K562 (cell line): ENCODE measurements at places on chromosomes 5 and 9. TPM values are rescaled to one million over a fixed set of nuclear protein-coding genes. Genes with fewer than 3 reads are reported as not detected.

The CDKN2A gene
- not detected in 2 replicates for total RNA-seq

- H3K27ac ChIP-seq = no peak overlapping the region
- no peaks in the 10 kb centered on the region for H3K27me3 ChIP-seq
- DNase-seq = no peak
- H3K4me1 ChIP-seq = peaks cover 15% of the 10 kb centered on the region
Measured at GRCh38 chr5:112918679-112919078, 3.3 kb downstream of the REEP5 start.

DNA sequence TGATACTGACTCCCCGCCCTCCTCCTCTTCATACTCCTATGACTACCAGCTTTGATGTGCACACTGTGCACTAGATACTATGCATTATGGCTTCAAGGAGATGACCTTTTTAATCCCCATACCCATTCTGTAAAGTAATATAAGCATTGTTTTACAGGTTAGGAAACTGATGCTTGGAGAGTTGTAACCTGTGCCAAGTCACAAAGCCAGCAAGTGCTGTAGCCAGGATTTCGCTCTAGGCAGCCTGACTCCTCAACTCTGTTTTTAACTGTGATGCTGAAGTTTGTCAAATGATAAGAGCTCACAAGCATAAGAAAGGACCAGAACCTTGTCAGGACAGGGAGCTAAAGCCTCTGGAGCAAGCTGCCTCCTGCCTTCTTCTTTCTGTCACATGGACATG is 461.3 kb downstream of the TMEM232 start:
- H3K4me3 ChIP-seq = no peak overlapping the region
- H3K27ac ChIP-seq = no peak overlapping the region
- no peaks in the 10 kb centered on the region for H3K27me3 ChIP-seq
- H3K4me1 ChIP-seq = no peaks in the 10 kb centered on the region
- no peaks in the 10 kb centered on the region for H3K36me3 ChIP-seq

The PTPRD gene
- total RNA-seq = 0.02 and 0.11 TPM in 2 replicates

- no peak overlapping the region for H3K27ac ChIP-seq
- no peaks in the 10 kb centered on the region for H3K4me1 ChIP-seq
- no peak for DNase-seq
- no peaks in the 10 kb centered on the region for H3K36me3 ChIP-seq
- no peaks in the 10 kb centered on the region for H3K27me3 ChIP-seq
- no peak overlapping the region for H3K4me3 ChIP-seq
Measured at GRCh38 chr9:23842565-23843129, 16.6 kb upstream of the ELAVL2 start.

DNA sequence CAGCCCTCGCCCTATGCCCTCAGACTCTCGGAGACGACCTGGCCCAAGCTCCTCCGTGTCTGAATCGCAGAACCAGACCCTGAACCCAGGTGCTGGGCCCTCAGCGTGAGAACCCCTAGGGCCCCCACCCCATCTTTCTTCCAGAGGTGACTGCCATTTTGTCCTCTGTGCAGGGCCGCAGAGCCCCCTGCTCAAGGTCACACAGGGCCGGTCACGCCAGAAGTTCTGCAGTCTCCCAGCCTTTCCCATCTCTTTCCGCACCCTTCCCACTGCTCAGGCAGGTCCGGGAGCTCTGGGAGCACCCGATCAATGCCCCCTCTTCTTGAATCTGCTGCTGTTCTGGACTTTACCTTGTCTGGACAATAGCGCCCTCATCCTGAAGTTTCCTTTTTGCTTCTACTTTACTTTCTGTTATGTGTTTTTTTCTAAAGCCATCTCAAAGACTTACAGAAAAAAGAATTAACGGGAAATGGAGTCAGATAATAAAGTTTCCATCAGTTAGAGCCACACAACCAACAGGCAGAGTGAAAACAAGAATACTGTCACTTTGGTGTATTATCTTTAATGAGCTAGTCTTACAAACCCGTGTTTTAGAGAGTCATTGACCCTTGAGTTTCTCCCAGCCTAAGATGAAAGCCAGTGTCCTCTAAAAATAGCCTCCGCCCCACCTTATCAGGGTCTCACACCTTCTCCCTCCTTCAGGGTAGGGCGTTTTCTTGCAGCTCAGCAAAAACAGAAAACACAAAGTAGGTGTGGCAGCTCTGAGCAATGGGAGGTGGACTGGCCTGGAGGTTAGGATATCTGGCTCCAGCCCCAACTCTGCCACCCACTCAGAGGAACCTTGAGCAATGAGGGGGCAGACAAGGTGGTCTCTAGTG is 1.8 kb downstream of the TMOD1 start:
- H3K4me1 ChIP-seq = peaks cover 59% of the 10 kb centered on the region
- H3K4me3 ChIP-seq = peak overlapping the region; percentile 88
- DNase-seq = peak; percentile 95
- no peaks in the 10 kb centered on the region for H3K27me3 ChIP-seq
- H3K36me3 ChIP-seq = peaks cover 19% of the 10 kb centered on the region

GRCh38 chr9:127779136-127779981 is 893 bp upstream of the SH2D3C start:
- H3K27me3 ChIP-seq = no peaks in the 10 kb centered on the region
- no peak overlapping the region for H3K4me3 ChIP-seq
- no peaks in the 10 kb centered on the region for H3K36me3 ChIP-seq

DNA sequence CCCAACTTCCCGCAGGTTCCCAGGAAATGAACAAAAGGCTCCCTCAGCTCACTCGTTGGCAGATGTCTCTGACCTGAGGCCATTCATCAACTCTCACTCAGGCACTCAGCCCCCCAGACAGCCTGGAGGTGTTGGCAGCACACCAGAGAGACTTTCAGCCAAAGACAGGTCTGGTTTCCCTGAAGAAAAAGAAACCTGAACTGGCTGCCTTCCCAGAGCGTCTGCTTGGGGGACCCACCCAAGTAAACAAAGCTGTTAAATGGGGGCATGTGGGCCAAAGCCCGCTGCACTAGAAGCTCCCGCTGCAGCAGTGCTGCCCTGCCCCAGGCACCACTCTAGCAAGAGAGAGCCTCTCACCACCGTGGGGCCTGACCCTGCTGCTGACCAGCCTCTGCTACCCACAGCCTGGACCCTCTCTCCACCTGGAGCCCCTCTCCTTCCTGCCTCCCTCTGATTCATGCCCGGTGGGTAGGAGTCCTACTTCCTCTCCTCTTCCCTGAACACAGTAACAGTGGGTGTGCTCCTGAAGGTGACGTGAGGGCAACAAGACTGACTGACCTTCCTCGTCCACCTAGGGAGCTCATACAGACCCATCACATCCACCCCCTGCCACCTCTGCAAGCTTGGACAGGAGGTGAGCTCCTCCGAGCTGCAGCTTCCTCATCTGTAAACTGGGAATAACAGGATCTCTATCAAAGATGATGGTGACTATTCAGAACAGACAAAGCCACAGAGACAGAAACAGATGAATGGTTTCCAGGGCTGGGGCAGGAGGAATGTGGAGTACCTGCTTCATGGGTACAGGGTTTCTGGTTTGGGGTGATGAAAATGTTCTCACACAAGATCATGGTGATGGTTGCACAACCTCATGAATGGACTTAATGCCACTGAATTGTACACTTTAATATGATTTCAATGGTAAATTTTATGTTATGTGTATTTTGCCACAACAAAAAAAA is 31.0 kb upstream of the GABRP start:
- H3K4me1 ChIP-seq = no peaks in the 10 kb centered on the region
- no peaks in the 10 kb centered on the region for H3K36me3 ChIP-seq
- no peak overlapping the region for H3K4me3 ChIP-seq
- no peak for DNase-seq

DNA sequence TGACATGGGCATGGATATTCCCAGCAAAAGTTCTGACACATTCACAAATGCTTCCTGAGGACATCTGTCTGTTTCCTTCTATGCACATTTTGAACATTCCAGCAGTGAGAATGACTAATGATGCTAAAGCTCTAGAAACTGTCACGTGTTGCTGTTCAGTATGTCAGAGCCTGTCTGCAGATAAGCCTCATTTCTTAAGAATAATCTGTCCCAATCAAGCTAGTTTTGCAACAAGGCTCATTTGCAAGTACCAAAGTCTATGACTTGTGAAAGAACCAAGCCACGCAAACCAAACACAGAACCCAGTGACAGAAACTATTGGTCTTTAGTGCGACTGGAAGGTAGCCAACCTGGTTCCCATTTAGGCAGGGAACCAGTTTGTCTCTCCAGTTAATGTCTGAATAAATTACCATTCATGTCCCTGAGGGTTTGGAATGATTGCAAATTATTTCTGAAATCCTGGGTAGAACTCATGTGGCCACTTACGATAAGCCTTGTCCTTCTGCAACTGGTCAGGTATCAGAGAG is 178.5 kb downstream of the C9orf152 start:
- no peak overlapping the region for H3K27ac ChIP-seq
- H3K27me3 ChIP-seq = no peaks in the 10 kb centered on the region
- H3K4me3 ChIP-seq = no peak overlapping the region
- no peaks in the 10 kb centered on the region for H3K4me1 ChIP-seq
- H3K36me3 ChIP-seq = no peaks in the 10 kb centered on the region
- no peak for DNase-seq

The PCDH1 gene
- 3.2 and 3.6 TPM in 2 replicates for total RNA-seq

- no peak overlapping the region for H3K27ac ChIP-seq
- peaks cover 70% of the 10 kb centered on the region for H3K36me3 ChIP-seq
- H3K4me1 ChIP-seq = no peaks in the 10 kb centered on the region
Measured at GRCh38 chr5:626850-627249, 14.7 kb downstream of the CEP72 start.

DNA sequence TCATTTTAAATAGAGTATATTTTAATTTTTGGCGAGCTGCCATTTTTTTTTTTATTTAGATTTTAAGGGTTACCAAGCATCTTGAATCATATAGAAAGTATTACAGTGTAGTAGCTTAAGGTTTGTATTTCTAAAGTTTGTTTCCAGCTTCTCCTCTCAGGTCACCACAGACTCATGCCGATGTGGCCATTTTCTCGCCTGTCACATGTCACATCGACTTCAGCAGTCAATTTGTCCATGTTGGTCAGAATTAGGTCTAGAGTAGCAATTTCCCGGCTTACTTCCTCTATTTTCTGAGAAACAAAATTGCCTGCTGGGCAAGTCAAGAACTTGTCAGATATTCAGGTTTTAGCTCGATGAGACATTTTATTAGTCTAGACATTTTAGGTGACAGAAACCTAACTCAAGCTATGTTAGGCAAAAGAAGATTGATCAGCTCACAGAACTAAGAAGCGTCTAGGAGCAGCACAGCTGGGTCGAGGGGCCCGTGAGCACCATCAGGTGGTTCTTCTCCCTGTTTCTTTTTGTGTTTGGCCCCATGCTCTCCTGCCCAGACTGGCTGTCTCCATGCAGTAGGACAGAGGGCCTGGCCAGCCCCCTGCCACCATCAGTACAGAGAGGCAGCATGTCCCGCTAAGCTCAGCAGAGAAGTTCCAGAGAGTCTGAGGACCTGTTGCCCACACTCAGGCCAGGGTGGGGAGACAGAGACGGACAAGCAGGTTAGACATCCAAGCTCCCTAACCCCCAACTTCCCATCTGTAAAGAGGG is 48.4 kb upstream of the AFAP1L1 start:
- H3K4me3 ChIP-seq = no peak overlapping the region
- DNase-seq = no peak
- no peaks in the 10 kb centered on the region for H3K4me1 ChIP-seq
- no peak overlapping the region for H3K27ac ChIP-seq
- H3K27me3 ChIP-seq = 0 out of 3 replicates have a peak, but pooled peaks cover 2% of the 10 kb centered on the region
- H3K36me3 ChIP-seq = no peaks in the 10 kb centered on the region

The PCDHGA2 gene
- 0.18 and 0.27 TPM in 2 replicates for total RNA-seq

GRCh38 chr9:21674894-21675293 is 127.5 kb upstream of the MTAP start:
- H3K4me3 ChIP-seq = no peak overlapping the region
- H3K27ac ChIP-seq = no peak overlapping the region
- no peaks in the 10 kb centered on the region for H3K4me1 ChIP-seq
- no peaks in the 10 kb centered on the region for H3K27me3 ChIP-seq
- no peak for DNase-seq

The LRRC19 gene
- not detected in 2 replicates for total RNA-seq

The ANKRD20A1 gene
- 1.2 and 1.8 TPM in 2 replicates for total RNA-seq

The SPATA31D4 gene
- not detected in 2 replicates for total RNA-seq

DNA sequence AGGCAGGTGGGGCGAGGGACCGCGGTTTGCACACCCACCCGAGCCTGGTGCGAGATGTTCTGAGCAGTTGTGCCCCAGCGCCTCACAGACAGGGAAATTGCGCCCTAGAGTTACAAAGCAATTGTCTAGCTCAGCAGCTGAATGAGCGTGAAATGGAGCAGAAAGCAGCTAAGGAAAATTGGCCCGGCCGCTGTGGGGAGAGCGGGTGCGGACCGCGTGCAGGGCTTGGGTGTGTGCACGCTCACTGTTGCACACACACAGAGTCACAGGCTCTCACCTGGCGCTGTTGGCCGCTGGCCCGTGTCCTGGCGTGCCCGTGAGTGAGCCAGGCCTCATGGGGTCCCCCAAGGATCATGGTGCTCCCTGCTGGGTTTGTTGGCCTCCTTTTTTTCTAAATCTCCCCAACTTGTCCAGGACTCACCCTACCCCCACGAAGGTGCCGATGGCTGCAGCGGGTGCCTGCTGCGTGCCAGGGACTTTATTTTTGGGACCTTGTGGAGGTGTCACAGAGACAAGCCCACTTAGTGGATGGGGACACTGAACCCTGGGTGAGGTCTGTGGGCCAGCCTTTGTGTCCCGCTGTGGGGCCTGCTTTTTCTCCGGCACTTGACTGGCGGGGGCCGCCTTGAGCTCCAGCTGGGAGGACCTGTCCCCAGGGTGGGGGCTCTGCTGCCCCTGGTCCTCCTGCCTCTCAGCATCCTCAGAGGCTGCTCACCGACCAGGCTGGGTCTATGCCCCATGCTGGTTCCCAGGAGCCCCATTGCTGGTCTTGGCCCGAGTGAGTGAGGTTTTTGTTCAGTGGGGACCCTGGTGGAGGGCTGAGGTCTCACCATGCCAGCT is 5.2 kb downstream of the RXRA start:
- DNase-seq = no peak
- H3K4me3 ChIP-seq = no peak overlapping the region
- H3K27ac ChIP-seq = no peak overlapping the region
- H3K27me3 ChIP-seq = no peaks in the 10 kb centered on the region

DNA sequence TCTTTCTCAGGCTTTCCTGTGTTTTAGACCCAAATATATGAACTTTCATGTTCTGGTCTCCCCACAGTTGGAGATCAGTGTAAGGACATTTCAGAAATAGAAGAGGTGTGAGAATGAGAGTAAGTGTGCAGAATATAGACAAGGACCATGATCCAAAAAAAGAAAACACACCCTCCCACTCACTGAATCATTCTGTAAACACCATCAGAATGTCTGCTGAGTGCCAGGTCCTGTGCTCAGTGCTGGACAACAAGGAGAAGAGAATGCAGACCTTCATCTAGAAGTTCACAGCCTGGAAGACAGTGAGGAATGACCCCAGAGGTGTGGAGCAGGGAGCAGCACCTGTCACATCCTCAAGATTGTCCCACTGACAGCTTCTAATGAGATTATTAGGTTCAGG is 19.1 kb upstream of the SH3RF2 start:
- no peak for DNase-seq
- peaks cover 13% of the 10 kb centered on the region for H3K27me3 ChIP-seq
- no peak overlapping the region for H3K27ac ChIP-seq
- no peak overlapping the region for H3K4me3 ChIP-seq

The GHR gene
- 0.13 TPM in 1 of 2 replicates, not detected in the other for total RNA-seq

- DNase-seq = no peak
- no peaks in the 10 kb centered on the region for H3K27me3 ChIP-seq
- H3K4me1 ChIP-seq = no peaks in the 10 kb centered on the region
- H3K36me3 ChIP-seq = no peaks in the 10 kb centered on the region
Measured at GRCh38 chr5:145658435-145658834, 176.7 kb downstream of the PRELID2 start.

The FAT2 gene
- not detected in 2 replicates for total RNA-seq
